ENCODE measurements at places on chromosomes 4 and X.

GRCh38 chr4:26525136-26525770 is 35.0 kb upstream of the CCKAR start:
- no peak for DNase-seq

GRCh38 chr4:31100536-31100935 is 380.4 kb downstream of the PCDH7 start:
- DNase-seq = no peak

- DNase-seq = no peak
Measured at GRCh38 chr4:173525118-173526011, 4.7 kb downstream of the HAND2 start.

- DNase-seq = no peak
Measured at GRCh38 chr4:168524006-168524405, 27.2 kb downstream of the PALLD start.

DNA sequence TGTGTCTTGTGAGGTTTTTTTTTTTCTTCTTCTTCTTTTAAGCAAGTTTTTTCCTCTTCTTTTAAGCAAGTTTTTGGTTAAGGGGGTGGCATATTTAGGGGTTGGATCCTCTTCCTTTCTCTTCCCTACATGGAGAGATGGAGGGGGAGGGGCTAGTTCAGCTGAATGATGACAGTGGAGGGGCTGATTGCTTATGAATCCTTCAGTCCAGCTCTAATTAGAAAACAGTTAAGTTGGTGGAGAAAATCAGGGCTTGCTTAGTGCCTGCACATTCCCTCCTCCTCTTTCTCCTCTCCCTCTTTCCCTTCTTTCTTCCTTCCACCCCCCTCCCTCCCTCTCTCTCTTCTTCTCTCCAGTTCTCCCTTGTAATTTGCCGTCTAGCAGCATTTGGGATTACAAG is 4.4 kb upstream of the HAND2 start:
- no peak for DNase-seq

DNA sequence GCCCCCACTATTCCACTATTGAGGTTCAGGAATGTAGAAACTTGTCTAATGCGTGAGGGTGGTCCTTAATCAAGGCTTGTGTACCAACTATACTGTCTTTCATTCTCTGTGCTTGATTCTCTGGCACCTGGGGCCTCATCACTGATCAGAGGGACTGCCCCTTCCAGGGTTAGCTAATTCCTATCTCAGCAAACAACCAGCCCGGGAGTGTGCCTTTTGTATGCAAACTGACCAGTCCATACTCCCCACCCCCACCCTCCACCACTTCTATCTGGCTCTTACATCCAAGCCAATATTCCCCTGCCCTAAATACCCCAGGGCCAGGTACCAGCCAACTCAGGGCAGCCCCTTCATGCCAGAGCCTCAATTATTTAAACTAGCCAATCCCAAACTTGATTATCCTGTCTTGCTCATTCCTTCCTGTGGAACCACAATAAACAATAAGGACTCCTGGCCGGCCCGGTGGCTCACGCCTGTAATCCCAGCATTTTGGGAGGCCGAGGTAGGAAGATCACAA is 59.3 kb downstream of the FTHL17 start:
- DNase-seq = no peak

DNA sequence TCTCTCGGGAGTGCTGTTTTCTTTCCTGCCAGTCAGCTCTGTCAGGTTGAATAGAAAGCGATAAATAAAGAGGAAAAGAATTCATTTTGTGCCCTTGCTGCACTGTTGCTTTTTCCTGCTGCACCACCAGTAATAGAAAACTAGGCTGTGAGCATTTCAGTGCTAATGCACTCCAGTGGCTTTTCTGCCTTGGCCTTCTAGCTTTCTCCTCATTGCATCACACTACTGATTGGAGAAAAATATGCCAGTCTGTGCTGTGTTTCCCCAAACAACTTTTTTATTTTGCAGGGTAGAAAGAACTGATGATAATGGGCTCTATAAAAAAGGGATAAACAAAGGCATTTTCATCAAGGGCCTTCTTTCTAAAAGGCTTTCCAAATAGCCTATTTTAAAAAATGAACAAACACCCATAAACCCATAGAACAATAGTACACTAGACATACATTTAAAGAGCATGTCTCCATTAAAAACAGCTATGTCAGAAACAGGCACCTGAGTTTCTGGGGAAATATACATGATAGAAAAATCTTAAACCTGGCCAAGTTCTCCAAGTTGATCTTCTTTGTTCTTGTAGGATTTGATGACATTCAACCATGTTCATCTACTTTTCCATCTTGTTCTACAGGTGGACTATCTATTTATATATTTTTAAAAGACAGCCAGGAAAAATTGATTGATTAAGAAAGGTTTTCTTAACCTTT is 86.3 kb downstream of the GPRIN3 start:
- DNase-seq = no peak

DNA sequence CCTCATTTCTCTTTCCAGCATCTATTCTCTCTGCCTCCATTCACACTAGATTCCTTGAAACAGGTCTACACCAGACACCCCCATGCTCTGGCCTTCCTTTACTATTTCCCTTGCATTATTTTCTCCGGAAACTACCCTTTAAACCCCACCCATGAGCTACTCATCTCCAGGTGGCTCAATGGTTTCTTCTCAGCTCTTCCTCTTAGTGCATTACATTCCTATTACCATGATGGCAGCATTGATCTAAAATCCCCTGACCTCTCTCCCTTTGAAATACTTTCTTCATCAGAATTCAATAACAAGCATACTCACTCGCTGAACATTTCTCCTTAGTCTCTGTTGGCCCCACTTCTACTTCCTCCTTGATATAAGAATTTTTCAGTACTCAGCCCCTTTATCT is 94.6 kb downstream of the SYNPO2 start:
- DNase-seq = no peak

- DNase-seq = no peak
Measured at GRCh38 chrX:133907606-133908005, 77.8 kb downstream of the GPC3 start.

- no peak for DNase-seq
Measured at GRCh38 chr4:24476282-24476681, 108.1 kb downstream of the DHX15 start.

DNA sequence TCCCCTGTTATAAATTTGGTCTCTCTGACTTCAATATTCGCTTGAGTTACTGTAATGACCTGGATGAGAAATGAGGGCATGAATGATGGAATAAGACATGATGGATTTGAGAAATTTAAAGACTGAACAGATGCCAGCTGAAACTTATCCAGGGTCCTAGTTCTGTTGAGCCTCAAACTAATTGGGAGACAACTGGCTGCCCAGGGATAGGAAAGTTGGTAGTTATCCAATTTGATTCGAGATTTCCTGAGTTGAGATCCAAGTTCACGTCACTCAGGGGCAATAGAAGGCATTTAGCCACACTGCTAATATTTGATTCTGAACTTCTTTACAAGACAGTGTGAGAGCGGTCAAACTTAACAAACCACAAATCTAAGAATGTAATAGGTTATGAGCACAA is 159.0 kb upstream of the CXCL13 start:
- DNase-seq = no peak

DNA sequence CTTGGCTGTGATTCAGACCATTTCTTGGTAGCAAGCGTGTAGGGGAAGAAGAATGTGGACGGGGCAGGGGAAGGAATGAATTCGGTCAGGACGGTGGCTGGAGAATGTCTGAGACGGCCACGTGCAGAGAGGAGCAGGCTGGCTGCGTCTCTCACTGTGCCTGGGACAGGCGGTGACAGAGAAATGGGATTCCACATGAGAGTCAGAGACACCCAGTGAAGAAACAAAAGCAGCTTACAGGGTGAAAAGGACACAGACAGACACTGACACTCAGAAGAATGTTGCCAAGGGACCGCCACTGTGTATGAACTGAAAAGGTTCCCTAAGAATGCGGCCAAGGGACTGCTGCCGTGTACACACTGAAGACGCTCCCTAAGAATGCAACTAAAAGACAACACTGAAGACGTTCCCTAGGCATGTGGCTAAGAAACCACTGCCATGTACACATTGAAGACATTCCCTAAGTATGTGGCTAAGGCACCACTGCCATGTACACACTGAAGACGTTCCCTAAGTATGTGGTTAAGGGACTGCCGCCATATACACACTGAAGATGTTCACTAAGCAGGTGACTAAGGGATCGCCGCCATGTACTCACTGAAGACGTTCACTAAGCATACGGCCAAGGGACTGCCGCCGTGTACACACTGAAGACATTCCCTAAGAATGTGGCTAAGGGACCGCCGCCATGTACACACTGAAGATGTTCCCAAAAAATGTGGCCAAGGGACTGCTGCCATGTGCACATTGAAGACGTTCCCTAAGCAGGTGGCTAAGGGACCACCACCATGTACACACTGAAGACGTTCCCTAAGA is 49.1 kb downstream of the DHRSX start:
- DNase-seq = no peak

DNA sequence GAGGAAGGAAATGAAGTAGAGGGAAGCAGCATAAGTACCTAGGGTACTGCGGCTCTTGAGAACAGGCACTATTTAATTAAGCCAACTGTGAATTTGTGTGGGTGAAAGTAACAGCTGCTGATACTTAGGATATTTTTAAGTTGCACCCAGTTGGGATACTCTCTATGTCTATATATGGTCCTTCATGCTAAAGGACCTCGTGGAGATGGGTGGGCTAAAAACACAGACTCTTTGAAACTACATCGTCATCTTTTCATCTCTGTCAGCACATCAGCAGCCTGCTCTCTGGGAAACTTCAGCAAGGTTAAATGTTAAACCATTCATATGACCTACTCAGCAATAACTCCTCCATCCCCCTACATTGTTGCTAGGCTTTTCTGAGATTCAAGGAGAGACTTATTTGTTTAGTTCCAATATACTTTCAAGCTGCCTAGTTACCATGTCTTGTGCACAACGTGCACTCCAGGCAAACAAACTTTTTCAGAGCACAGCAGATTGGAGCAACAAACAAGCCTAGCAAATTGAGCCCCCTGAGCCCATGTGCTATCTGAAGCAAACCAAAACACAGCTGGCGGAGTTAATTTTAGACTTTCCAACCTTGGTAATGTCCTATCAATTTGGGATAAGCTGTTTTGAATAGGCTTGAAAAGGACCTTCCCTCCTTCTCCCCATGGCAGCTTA is 6.2 kb upstream of the MOB1B start:
- DNase-seq = no peak

DNA sequence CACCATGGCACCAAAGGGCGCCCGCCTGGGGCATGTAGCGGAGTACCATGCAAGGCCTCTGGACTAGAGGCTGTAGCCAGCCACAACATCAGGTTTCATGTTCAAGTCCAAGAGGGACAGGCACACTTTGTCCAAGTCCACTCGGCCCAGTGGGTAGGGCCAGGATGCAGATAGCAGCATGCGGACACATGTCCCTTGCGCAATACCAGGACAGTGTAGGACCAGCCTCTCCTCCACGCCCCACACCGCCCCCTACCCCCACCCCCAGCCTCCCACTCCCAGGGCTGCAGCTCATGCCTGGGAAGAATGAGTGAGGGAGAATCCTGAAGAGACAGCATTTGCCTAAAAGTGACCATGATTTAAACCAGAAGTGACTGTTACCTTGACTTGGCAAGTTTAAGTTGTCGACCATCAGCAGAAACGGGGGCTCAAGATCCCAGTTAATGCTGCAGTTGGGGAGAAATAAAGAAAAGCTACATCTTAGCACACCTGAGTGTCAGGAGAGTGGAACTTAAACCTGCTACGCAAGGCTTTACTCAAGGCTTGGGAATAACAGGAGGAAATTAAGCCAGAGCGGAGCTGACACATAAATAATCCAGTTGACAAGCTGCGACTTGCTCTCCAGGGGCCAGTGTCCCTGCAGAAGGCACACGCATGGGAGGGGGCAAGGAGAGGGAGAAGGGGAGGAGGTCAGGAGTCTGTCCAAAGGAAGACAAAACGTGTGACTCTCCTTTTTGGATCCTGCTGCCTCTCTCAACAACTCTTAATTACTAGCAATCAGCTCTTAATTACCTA is 221.7 kb downstream of the BCOR start:
- no peak for DNase-seq

GRCh38 chr4:11312389-11312788 is 116.3 kb downstream of the HS3ST1 start:
- DNase-seq = no peak

DNA sequence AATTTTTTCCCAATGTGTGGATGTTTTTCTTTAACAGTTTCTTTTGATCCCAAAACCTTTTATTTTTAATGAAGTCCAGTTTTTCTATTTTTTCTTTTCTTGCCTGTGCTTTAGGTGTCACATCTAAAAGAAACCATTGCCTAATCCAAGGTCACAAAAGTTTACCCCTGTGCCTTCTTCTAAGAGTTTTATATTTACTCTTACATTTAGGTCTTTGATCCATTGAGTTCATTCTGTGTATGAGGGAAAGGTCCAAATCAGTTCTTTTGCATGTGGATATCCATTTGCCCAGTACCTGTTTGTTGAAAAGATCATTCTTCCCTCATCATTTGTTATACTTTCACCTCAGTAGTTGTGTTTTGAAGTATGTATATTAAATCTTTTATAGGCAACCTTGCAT is 13.0 kb downstream of the LRP2BP start:
- DNase-seq = no peak

DNA sequence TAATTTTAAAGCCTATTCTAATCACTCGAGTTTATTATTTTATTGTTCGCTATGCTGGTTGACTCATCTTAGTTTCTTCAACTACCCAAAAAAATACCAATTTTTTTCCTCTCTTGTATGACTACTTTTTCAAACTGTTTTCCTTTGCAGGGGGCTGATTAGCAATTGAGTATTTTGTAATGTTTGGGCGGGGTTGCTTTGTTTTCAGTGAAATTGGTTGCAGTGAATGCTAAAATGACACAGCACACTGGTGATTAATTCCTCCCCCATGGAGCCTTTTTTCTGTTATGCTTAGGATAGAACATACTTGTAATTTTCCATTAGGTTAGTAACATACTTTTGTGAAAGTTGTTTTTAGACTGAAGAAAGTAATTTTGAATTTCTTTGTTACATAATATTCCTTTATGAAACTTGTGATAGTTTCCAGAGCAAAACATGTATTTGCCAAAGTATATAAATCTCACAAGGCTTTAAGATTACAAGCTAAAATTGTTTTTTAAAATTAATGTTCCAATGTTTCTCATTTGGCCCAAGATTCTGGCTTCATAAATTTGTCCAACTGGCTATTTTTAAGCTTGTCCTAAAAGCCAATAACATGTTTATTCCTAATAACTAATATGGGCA is 120.4 kb downstream of the CHIC1 start:
- DNase-seq = no peak

- DNase-seq = no peak
Measured at GRCh38 chrX:15136795-15137194, 133.1 kb downstream of the ASB9 start.

DNA sequence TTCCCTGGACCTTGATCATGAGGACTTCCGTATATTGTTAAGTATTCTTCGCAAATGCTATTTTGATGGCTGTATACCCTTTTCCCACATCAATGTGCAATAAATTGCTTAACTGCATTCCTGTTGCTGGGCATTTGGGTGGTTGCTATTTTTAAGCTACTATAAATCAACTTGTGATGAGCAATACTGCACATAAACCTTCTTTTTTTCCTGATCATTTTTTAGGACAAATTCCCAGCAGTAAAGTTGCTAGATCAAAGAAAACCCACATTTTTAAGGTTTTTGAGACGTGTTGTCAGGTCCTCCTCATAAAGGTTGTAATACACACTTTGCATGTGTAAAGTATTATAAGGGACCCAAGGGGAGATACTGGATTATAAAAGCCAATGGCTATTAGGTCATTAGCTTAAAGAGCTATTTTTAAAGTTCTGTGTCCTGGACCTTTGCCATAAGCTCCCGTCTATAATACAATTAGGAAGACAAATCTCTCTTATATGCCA is 35.6 kb downstream of the LIMCH1 start:
- no peak for DNase-seq

All from activated CD4-positive, alpha-beta T cell treated with anti-CD3 and anti-CD28 coated beads for 36 hours (primary cell).